Uterine smooth muscle cell (primary cell): ENCODE measurements at places on chromosomes 13 and 19. TPM values are rescaled to one million over a fixed set of nuclear protein-coding genes. Genes with fewer than 3 reads are reported as not detected.

Gene LILRA6
- total RNA-seq, result not detected in 2 replicates

Gene HCST
- 0.22 and 1.5 TPM in 2 replicates for total RNA-seq

Gene CEACAM3
- total RNA-seq, result not detected in 2 replicates

Gene ZNF577
- total RNA-seq, result 4.0 and 7.2 TPM in 2 replicates

Gene ZNF708
- 4.6 and 6.7 TPM in 2 replicates for total RNA-seq

Gene PDX1
- not detected in 2 replicates for total RNA-seq

Gene CD70
- not detected in 2 replicates for total RNA-seq

Gene KLHL1
- total RNA-seq, result not detected in 2 replicates

Gene ZNF442
- total RNA-seq, result 4.6 and 8.6 TPM in 2 replicates

Gene LSR
- 0.37 and 0.44 TPM in 2 replicates for total RNA-seq

Gene KLF5
- 2.4 and 2.6 TPM in 2 replicates for total RNA-seq

Gene SLC46A3
- 1.5 and 5.0 TPM in 2 replicates for total RNA-seq

Gene GFY
- total RNA-seq, result 0.11 TPM in 1 of 2 replicates, not detected in the other

Gene IRS2
- 5.9 and 13.5 TPM in 2 replicates for total RNA-seq

Gene OR7A17
- total RNA-seq, result not detected in 2 replicates

Gene KANK2
- 403 and 554 TPM in 2 replicates for total RNA-seq

Gene RASGRP4
- not detected in 2 replicates for total RNA-seq

Gene LGALS7B
- total RNA-seq, result 0.55 TPM in 1 of 2 replicates, not detected in the other

Gene F10
- total RNA-seq, result 4.8 and 11.9 TPM in 2 replicates

Gene ZNF45
- total RNA-seq, result 14.1 and 17.3 TPM in 2 replicates

Gene OR10H4
- not detected in 2 replicates for total RNA-seq

Gene GRIN2D
- 0.25 and 0.33 TPM in 2 replicates for total RNA-seq

Gene TYROBP
- total RNA-seq, result not detected in 2 replicates

Gene ONECUT3
- not detected in 2 replicates for total RNA-seq

Gene GNA15
- 0.11 and 0.50 TPM in 2 replicates for total RNA-seq

Gene PSG1
- 0.22 and 0.62 TPM in 2 replicates for total RNA-seq

Gene ZNF763
- total RNA-seq, result 0.55 and 1.1 TPM in 2 replicates

Gene SYT5
- total RNA-seq, result under 0.01 and 0.12 TPM in 2 replicates

Gene ZNF772
- total RNA-seq, result 17.2 and 19.6 TPM in 2 replicates

Gene ZNF528
- 18.4 and 24.2 TPM in 2 replicates for total RNA-seq

Gene OLFM2
- 0.11 and 1.4 TPM in 2 replicates for total RNA-seq

Gene KLK14
- total RNA-seq, result not detected in 2 replicates

Gene ZNF253
- 1.9 and 2.1 TPM in 2 replicates for total RNA-seq

Gene LMO7
- 235 and 346 TPM in 2 replicates for total RNA-seq

Gene PINLYP
- 2.9 and 3.4 TPM in 2 replicates for total RNA-seq

Gene SPACA4
- not detected in 2 replicates for total RNA-seq

Gene BCAM
- total RNA-seq, result 6.6 and 14.1 TPM in 2 replicates

Gene APC2
- total RNA-seq, result 0.44 and 0.50 TPM in 2 replicates

Gene TUBA3C
- total RNA-seq, result not detected in 2 replicates

Gene TMPRSS9
- total RNA-seq, result not detected in 2 replicates

Gene ZNF90
- 3.1 and 3.7 TPM in 2 replicates for total RNA-seq

Gene CABP5
- not detected in 2 replicates for total RNA-seq

Gene ZNF560
- 0.11 and 0.75 TPM in 2 replicates for total RNA-seq
